Activated CD4-positive, CD25-positive, alpha-beta regulatory T cell treated with anti-CD3 and anti-CD28 coated beads, Interleukin-2, amount 50 U/mL, for 24 hours (primary cell): ENCODE measurements at places on chromosomes 2 and 18.

- no peak for ATAC-seq
Observed at GRCh38 chr2:156908825-156909224, 348.7 kb upstream of the GALNT5 start.

DNA sequence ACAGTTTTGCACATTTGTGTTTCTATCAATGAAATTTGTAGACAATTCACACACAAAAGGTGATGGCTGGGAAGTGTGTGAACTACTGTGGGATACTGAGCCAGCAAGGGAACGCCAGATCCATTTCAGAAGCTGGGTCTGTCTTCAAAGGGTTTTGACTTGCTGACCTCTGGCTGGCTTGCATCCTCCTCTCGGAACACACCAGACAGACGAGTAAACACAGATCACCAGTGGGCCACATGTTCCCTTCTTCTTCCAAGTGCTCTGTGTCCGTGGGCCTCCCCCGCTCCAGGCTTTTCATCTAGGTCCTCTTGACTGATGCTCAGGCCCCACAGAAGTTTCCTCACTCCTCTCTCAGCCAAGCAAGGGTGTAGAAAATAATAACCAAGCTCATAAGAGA is 122.2 kb upstream of the OSR1 start:
- no peak for ATAC-seq

DNA sequence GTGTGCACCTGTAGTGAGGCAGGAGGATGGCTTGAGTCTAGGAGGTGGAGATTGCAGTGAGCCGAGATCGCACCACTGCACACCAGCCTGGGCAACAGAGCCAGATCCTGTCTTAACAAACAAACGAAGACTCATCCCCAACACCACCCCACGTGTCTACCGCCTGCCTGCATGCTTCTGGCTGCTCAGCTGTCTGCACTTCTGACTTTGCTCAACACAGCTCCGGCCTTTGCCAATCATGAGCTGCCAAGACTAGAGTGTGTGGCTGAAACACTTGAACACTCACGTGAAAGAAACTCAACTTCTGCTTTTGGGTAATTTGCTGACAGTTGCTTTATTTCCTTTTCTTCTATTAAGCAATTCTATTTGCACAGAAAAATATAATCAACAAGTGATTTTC is 32.1 kb upstream of the SP3 start:
- no peak for ATAC-seq

DNA sequence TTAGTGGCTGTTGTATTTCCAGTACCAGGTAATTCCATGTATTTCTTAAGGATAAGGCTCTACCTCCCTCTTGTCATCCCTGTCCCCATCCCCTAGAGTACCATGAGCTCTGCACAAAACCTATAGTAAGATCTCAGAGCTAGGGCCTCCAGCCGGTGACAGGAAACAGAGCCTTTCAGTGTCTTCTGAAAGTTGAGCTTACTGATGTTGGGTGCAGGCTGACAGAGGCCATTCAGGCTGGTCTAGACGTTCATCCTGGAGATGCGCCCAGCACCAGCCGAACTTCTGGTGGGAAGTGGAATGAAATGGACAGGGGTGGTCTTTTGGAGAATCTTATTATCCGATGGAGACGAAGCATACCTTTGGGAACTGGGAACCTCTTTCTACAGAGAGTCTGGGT is 16.7 kb upstream of the LYPD6B start:
- no peak for ATAC-seq

DNA sequence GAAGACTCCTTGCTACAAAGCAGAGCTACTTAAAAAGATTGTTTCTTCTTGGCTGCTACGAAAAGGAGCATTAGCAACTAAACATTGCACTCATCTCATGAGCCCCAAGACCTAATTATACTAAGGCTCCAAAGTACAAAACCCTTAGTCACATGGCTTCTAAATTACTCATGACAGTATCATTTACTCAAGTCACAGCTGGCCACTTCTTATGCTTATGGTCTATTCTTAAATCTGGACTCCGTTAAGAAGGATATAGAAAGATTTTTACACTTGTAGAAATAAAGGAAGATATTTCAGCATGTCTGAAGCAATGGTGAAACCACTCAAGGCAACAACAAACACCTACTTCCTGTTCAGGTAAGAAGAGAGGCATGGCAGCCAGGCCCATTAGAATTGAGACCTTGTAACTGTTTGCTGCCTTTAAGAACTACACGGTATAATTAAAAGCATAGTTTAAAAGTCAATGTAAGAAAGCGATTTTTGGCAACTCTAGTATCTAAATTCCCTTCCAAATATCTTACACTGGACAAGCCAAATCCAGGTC is 12.7 kb downstream of the ANKRD44 start:
- peak; percentile 75 for ATAC-seq

DNA sequence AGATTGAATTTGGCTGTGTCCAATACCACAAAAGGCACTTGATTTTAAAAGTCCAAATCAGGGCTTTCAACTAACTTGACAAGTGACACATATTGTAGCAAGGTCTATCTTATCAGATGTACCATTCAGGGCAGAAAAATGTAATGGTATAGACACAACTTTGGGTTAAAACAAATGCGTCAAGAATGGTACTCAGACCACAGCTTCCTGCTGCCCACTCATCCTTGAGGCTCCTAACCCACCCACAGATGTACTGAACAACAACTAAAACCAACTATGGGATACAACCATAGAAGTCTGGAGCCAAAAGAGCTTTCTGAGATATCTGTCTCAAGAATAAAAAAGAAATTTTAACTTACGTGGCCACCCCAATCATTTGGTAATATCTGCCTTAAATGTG is 105.2 kb downstream of the RBM43 start:
- ATAC-seq, result no peak

DNA sequence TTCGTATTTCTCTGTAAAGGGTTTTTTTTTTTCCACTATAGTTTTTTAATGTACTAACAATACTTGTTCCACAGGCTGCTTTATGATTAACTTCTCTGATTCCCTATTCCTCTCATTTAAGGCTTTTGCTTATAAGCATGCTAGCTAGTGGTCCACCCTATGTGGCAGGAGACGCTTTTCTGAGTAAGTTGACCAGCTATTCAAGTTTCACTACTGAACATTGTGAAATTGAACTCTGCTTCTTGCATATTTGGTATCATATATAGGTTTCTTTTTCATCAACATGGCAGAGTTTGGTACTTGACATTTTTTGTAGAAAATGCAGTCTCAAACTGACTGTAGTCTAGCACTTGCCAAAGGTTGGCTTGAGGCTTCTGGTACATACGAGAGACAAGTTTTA is 74.2 kb downstream of the OTX1 start:
- no peak for ATAC-seq

- ATAC-seq, result no peak
Observed at GRCh38 chr2:24588294-24588693, 97.2 kb downstream of the NCOA1 start.

DNA sequence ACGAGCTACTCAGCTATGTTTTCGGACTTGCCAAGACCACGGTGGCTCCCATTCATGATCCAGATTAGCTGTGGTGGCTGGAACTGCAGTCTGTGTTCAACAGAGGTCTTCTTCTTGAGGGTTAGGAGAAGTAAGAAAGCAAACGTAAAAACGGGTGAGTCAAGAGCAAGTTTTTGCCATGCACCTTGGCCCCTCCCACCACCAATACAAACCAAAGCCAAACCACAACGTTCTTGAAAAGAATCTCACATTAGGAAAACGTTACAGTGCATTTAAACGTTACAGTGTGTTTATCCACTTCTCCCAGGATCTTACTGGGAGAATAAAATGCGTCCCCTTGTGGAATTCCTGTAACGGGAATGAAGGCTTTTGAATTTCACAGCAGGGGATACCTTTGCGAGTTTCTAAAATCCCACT is 725 bp downstream of the FBXO48 start:
- ATAC-seq, result peak; percentile 13

GRCh38 chr18:45802814-45803492 is 22.5 kb upstream of the SIGLEC15 start:
- no peak for ATAC-seq

GRCh38 chr2:165277295-165277694 is 38.1 kb downstream of the SCN2A start:
- no peak for ATAC-seq

DNA sequence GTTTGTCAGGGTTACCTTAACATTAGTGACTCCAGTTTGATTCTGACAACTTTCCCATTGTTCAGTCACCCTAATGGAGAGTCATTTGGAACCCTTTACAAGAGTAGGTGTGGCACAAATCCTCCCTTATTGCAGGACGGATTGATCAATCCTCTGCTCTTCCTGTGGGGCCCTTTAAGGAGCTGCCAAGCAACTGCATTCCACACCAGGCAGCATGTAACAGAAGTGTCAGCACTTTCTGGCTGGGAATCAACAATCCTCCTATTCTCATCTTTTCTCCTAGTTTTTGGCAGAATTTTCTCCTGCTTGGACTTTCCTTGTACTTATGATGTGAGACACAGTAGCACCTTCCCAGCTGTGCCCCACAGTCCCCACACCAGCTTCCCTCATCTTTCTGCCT is 177.8 kb downstream of the ST6GAL2 start:
- ATAC-seq, result no peak

DNA sequence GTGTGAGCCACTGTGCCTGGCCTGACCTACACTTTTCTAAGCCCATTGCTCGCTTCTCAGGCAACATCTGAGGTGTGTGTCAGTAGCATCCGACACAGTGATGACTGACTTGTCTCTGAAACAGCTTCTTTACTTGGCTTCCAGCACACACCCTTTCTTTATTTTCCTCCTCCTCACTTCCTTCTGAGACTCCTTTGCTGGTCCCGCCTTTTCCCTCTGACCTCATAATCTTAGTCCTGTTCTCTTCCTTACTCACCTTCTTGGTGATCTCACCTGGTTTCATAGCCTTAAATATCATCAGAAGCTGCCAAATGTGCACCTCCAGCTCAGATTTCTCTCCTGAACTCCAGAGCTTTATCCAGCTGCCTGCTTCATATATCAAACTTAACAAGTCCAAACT is 66.6 kb upstream of the PELI1 start:
- ATAC-seq, result no peak

- ATAC-seq, result no peak
Observed at GRCh38 chr2:221042926-221043325, 529.2 kb downstream of the EPHA4 start.

- no peak for ATAC-seq
Observed at GRCh38 chr2:162343492-162343823, 474 bp upstream of the GCA start.

DNA sequence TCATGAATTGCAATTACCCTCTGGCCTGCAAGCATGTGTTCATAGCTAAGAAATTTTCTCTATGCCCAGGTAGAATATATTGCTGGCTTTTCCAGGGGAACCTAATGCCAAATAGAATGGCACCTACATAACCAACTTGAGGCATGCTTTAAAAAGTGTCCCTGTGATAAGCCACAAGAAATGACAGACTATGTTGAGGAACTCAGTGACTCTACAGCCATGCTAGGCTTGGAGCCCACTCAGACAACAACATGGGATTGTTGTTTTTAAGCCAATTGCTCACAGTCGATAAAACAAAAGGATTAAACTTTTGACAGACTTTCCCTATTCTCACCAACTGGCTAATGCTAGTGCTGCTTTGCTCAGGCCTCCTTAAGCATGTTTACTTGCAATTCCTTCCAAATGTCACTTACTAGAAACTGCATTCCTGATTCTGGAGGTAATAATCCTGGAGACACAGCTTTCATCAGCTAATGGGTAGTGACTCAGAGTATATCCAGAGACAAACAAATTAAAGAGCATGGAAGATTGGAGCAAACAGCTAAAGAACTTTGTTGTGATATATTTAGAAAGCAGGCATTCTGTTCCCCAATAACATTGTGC is 249.0 kb downstream of the SLC8A1 start:
- no peak for ATAC-seq

DNA sequence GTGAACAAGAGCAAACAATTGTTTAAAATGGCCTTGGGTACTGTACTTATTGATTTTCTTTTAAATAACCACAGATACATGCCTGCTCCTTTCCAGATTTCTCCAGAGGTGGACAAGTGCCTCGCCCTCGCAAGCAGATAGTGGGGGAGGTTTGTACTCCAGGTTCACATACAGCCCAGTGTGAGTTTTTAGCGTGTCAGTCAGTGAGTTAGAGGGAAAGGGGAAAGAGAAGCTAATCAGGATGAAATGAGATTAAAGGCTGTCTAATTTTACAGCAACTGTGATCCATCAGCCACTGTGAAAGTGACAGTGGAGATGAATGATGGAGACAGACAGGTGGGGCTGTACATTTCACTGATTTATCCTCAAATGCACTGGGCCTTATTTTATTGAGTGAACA is 74.7 kb downstream of the KLHL14 start:
- no peak for ATAC-seq

- no peak for ATAC-seq
Observed at GRCh38 chr2:67322353-67323001, 74.7 kb upstream of the ETAA1 start.

GRCh38 chr2:100268986-100269385 is 53.3 kb downstream of the LONRF2 start:
- ATAC-seq, result no peak

GRCh38 chr2:101788995-101789970 is 91.8 kb downstream of the MAP4K4 start:
- ATAC-seq, result peak; percentile 49

- ATAC-seq, result no peak
Observed at GRCh38 chr2:110770959-110771431, 38.6 kb downstream of the ACOXL start.

DNA sequence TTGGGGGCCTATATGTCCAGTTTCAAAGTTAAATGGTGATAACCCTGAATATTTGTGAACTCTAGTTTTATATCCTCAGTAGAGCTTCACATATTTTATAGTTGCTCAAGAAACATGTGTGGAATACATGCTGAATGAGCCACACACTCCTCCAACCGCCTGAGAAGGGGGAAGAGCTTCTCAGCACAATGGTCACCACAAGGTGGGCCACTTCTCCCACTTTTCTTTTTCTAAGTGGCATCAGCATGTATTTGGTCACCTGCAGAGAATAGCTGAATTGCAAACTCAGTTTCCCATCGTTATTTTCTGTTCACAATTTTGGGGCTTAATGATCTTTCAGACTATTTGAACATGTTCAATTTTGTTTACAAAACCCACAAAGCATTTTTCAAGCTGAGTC is 340.5 kb downstream of the PARD3B start:
- no peak for ATAC-seq

GRCh38 chr2:23363831-23364230 is 21.1 kb upstream of the KLHL29 start:
- no peak for ATAC-seq

- ATAC-seq, result peak; percentile 60
Observed at GRCh38 chr2:173145454-173145853, 69.8 kb downstream of the MAP3K20 start.

DNA sequence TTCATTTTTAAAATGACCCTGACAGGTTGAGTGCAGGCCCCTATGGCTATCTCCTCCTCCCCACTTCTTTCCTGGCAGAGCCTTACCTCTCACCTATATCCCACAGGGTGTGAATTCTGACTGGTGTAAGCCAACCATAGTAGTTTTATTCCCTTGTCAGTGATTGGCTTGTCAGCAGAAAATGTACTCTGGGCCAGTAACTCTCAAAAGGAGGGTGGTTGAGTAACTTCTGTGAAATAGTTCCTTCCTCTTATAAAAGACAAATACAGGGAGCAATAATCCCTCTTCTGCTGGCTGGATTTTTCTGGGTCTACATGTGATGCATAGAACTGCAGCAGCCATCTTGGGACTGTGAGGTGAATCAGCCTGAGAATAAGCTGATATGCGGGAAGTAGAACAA is 83.4 kb downstream of the RAPH1 start:
- no peak for ATAC-seq

- ATAC-seq, result no peak
Observed at GRCh38 chr2:217293046-217293445, 433.2 kb upstream of the TNP1 start.
